ENCODE measurements at places on chromosomes 6 and 20.

- DNase-seq = no peak
Measured at GRCh38 chr6:88145298-88145963, 20.7 kb downstream of the CNR1 start.

- no peak for DNase-seq
Measured at GRCh38 chr20:36854348-36855240, 21.3 kb upstream of the TLDC2 start.

GRCh38 chr20:47274401-47275108, 81.9 kb downstream of the ZMYND8 start:
- DNase-seq = no peak

DNA sequence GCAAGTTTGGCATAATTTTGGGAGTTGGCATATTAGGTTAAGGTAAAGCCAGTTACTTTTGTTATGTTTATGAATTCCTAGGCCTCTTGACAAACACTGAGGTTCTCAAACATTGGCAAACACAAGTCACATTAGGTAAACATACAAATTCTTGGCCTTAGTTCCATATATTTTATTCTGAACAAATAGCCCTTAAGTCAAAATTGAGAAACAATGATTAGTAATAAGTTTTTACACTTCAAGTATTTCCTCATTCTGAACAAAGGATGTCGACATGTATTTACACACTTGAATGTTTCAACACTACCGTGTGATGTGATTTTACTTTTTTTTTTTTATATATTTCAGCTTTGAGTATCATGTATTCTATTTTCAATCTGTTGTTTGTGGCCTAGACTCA, 3.8 kb upstream of the ECHDC1 start:
- DNase-seq = no peak

GRCh38 chr20:22160101-22160652, 424.2 kb downstream of the FOXA2 start:
- DNase-seq = no peak

GRCh38 chr6:167350731-167351655, 26.1 kb downstream of the TTLL2 start:
- peak; percentile 82 for DNase-seq

DNA sequence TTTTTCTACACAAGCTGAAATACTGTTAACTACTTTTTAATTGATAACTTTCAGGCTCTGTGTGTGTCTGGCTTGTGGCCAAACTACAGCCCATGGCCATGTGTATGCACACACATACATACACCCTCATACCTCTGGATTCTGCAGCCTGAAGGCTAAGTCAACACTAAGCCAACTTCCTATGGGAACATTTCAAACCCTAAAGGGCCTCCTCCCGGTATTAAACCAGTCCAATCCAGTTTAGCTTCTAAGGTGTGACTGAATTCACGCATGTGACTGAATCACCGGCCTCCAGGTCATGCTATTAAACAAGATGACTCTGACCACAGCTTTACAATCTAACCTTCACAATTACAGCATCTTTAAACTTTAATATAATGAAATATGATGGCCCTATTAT, 20.7 kb upstream of the DST start:
- no peak for DNase-seq

GRCh38 chr20:61974357-61974665, 91.4 kb downstream of the TAF4 start:
- DNase-seq = no peak

All from stimulated activated CD4-positive, alpha-beta T cell treated with anti-CD3 and anti-CD28 coated beads, TNF-alpha, amount 100 ng/mL, for 48 hours (primary cell).